Fibroblast of skin of abdomen (primary cell): ENCODE measurements at places on chromosomes 4 and X.
A peak's percentile ranks its signal among the peaks of the same experiment; 100 is the strongest.

DNA sequence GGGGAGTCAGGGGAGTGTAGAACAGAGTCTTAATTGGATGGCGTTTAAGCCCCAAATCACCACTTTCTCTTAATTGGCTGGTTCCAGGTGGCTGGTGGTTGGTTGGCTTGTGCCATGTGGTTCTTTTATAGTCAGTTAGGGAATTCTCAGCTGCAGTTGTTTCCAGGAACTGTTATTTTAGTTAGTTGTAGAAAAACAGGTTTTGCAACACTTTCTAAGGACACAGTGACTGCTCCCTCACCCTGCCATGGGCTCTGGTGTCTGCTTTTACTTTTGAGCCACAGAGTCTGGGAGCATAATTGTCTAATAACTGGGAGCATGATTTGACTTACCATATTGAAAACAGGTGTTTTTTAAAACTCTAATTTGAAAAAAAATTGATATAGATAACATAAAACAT, 75.8 kb upstream of the PCDH18 start:
- DNase-seq, result no peak

DNA sequence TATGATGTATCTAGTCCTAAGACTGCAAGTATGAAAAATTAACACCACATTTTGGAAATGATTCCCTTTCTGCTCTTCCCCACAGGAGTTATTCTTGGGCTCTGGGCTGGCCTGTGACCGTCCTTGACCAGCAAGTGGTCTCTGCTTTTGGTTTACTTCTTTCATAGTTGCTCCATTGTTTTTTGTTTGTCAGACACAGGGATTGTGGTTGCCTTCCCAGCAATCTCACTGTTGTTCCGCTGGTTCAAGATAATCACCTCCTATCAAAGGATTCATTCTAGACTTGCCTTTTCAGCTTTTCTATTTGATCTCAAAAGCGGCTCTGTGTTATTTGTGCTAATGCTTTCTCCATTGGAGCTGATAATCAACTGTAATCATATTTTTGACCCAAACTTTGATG, 218.8 kb downstream of the MGST2 start:
- DNase-seq, result no peak

GRCh38 chr4:114103908-114104307, 124.5 kb upstream of the ARSJ start:
- DNase-seq, result no peak

DNA sequence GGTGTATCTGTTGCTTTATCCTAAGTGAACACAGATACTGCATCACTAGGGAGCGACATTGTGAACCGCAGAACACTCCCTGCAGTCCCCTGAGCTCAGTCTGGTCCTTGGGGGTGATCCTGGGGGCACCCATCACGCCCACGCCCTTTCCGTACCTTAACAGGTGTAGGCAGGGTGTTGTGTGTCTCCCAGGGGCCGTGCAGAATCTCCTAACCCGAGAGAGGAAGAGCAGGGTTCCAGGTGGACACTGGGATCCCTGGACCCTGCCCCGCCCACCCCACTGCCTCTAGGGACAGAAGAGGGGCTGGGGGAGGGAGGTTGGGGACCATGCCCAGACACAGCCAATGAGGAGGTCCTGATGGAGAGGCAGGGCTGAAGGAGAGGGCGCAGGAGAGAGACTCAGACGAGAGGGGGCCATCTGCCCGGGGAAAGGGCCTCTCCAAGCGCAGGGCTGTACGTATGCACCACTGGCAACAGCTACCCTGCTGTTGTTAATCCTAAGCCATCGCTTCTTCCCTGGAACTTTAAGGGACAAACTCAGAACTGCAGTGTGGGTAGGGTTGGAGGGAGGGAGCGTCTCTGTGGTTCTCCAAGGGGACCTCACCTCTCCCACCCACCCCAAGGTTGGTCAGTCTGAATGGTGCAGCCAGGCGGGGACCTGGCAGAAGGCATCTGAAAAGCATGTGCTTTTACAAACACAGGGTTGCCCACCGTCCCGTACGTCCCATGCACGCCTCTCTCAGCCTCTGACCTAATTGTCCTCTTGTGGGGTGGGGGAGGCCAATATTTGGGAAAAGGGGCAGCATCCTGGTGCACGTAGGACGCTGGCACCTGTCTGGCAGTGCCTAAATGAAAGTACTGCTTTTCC, 2.5 kb downstream of the P2RY8 start:
- DNase-seq, result no peak

DNA sequence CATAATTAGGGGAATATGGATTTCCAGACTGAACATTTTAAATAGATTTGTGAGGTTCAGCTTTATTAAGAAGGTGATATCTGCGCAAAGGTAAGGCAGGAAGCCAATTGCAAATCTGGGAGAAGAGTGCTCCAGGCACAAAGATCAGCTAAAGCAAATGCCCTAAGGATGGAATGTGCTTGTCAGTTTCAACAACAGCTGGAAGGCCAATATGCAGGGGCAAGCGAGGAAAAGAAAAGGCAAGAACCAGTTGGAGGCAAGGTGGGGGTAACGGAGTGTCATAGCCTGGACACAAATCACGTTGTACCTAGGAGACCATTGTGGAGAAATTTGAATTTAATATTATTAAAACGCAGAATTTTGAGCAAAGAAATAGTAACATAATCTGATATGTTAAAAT, 1710.3 kb upstream of the PCDH7 start:
- no peak for DNase-seq

- no peak for DNase-seq
Observed at GRCh38 chr4:93317057-93317456, 511.5 kb upstream of the ATOH1 start.

- DNase-seq, result peak; percentile 61
Observed at GRCh38 chr4:120927801-120928409, 5.4 kb upstream of the PRDM5 start.

- DNase-seq, result peak; percentile 13
Observed at GRCh38 chr4:185384930-185385331, 10.8 kb downstream of the LRP2BP start.

DNA sequence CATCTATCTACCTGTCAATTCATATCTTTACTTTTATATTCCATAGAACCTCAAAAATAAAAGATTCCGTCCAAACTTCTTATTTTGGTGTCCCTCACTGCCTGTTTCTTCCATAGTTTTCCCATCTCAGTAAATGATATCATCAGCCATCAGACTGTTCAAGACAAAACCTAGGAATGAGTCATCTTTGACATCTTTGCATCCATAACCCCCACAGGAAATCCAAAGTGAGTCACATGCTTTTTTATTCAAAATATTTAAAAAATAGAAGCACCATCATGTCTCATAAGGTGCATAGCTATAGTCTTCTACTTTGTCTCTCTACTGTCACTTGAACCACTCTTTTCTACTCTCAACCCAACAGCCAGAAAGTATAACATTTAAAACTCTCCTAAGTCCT, 29.9 kb upstream of the CXXC4 start:
- DNase-seq, result peak; percentile 67

GRCh38 chr4:10584042-10584441, 100.5 kb downstream of the CLNK start:
- peak; percentile 81 for DNase-seq

DNA sequence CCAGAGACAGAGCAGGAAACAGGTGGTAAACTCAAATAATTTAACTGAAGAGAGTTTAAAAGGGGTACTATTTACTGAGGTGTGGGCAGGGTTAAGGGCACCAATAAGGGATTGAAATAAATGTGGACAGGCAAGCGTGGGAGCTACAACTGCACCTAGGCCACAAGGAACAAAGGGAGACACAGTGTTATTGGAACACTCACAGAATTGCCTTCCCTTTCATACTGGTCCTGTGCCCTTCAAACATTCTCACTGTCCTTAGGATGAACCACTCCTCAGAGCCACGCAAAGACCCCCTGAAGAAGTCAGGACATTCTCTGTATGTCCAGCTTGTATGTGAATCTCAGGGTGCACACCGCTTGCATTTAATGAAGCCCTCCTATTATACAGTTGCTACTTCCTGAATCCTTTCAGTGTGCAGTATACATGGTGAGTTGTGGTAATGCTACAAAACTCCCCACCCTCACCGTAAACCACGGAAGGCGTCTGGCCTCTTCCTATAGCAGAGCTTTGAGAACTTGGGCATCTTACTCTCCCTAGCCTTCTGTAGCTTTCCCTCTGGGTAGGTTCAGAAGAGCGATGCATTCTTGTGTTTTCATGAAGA, 9.6 kb upstream of the MRPL1 start:
- no peak for DNase-seq

DNA sequence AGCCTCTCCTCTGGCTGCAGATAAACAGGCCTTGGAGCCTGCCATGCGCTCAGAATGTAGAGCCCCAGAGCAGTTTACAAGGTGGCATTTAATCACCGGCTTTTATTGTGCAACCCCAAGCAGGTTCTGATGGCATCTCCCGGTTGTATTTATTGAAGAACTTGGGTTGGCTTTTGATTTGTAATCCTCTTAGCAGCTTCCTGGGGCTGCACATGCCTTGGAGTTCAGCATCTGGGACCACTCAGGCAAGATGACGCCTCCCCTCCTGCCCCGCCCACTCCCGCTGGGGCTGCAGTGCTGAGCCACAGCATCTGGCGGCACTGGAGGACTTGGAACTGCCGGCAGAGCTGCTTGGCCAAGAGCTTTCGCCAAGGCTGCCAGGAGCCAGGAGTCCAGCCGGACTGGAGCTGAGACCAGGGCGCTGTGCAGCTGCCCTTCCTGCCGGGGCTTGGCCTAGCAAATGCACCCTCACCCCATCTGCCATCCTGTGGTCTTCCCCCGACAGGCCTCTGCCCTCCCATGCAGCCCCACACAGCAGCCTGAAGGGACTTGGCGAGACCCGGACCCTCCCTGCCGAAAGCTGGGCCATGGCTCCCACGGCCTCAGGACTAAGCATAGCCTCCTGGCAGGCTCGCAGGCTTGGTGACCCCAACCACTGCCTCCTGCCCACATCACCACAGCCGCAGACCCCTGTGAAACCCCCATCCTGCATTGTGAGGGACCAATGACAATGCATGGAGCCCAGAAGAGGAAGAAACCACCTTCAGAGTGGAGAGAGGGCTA, 5.4 kb downstream of the HTRA3 start:
- peak; percentile 94 for DNase-seq

GRCh38 chrX:42089031-42089430, 165.7 kb upstream of the CASK start:
- no peak for DNase-seq

DNA sequence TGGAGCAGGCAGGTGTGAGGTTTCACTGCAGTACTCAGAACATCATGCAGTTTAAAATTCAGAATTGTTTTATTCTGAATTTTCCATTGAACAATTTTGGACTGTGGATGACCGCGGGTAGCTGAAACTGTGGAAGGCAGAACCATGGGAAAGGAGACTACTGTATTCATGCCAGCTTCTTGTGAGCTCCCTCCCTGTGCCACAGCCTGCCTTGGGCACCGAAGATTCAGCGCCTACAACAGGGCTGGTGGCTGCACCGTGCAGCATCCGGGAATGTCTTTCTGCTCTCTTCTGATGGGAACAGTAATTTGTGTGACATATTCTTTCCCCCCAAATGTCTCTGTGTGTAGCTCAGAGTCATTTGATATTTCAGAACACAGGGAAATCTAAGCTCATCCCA, 118.5 kb upstream of the NKX1-1 start:
- DNase-seq, result no peak

DNA sequence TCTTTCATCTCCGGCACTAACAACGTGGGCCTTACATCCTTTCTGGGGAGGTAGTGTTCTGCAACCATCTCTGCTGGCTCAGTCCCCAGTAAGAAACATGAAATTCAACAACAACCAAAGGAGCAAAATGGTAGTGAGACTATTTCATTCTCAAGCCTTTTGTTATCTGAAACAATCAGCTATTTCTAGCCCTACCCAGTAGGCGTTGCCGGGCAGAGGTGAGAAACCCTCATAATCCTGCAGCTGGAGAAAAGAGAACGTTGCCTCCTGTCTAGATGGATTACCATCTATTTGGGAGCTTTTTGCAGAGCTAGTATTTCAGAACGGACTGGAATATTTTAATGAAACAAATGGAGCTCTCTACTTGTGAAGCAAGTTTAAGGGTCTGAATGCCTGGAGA, 66.4 kb upstream of the GPR174 start:
- no peak for DNase-seq

GRCh38 chr4:62914758-62915157, 1494.5 kb downstream of the TECRL start:
- no peak for DNase-seq

- no peak for DNase-seq
Observed at GRCh38 chr4:184826691-184827270, 1.0 kb upstream of the ACSL1 start.

DNA sequence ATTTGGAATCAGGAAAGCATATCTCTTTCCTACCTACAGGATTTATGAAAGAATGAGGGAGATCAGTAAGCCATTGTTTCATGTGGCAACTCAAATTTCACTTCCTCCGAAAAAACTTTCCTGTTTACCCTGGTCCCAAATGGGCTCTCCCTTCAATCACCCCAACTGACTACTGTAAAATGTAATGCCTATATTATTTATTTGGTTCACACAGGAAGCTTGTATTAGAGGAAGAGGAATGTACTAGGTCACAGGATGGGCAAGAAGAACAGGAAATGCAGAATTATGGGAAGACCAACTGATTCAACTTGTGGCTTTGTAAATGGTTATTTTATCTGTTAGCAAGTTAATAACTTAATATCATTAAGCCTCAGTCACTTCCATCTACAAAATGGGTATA, 23.1 kb downstream of the COL4A6 start:
- no peak for DNase-seq

DNA sequence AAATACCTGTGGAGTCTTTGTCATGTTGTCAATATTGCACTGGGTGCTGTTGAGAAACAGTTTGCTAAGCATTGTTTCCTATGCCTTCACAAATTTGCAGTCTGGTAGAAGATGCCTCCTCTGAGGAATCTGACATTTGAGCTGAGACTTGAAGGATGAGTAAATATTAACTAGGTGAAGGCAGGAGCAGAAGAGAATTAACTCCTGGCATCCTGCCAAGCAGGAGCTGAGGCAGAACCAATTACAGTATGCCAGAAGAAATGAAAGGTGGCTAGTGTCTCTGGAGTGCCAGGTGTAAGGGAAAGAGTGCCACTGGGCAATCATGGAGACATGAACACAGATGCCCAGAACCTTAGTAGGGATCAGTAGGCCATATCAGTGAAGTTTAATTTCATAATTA, 1778.2 kb upstream of the PCDH10 start:
- no peak for DNase-seq

DNA sequence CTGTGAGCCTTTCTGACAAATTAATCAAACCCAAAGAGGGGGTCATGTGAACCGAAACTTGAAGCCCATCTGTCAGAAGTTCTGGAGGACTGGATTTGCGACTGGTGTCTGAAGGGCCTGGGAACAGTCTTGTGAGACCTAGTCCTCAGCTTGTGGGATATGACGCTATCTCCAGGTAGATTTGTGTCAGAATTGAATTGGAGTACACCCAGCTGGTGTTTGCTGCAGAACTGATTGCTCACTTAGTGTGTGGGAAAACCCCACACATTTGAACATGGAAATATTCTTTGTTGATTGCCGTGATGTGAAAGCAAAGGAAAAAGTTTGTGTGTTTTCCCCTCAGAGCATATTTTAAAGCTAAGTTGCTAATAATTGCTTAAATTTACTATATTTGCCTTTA, 30.3 kb upstream of the TMSB15B start:
- no peak for DNase-seq

DNA sequence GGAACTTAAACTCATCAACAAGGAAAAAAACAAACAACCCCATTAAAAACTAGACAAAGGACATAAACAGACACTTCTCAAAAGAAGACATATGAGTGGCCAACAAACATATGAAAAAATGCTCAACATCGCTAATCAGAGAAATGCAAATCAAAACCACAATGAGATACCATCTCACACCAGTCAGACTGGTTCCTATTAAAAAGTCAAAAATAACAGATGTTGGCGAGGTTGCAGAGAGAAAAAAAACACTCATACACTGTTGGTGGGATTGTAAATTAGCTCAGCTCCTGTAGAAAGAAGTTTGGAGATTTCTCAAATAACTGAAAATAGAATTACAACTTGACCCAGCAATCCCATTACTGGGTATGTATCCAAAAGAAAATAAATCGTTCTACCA, 28.7 kb downstream of the APLN start:
- peak; percentile 48 for DNase-seq
